B cell (primary cell): ENCODE measurements at places on chromosomes 1 and 21. TPM values are rescaled to one million over a fixed set of nuclear protein-coding genes. Genes with fewer than 3 reads are reported as not detected.
A peak's percentile ranks its signal among the peaks of the same experiment; 100 is the strongest.

- peak; percentile 90 for DNase-seq
- peaks cover 64% of the 10 kb centered on the region for H3K4me1 ChIP-seq
- no peaks in the 10 kb centered on the region for H3K36me3 ChIP-seq
- peak overlapping the region; percentile 98 for H3K27ac ChIP-seq
- peak overlapping the region; percentile 59 for H3K4me3 ChIP-seq
Observed at GRCh38 chr1:111507411-111508201, 4.2 kb upstream of the ADORA3 start.

DNA sequence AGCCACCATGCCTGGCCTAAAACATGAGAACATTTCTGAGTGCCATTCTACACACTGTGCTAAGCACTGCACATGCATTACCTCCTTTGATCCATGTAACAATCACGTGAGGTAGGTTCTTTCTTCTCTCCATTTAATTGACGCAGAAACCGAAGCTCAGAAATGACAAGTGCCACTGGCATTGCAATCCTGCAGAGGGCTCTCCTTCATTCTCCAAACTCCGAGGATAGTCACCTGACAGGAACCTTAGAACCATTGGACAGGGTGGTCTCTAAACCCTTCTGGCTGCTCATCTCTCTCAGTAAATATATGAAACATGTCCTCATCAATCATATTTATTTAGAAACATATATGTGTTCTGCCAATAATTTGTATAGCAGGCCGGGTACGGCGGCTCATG is 167.1 kb upstream of the JUN start:
- no peaks in the 10 kb centered on the region for H3K4me1 ChIP-seq
- H3K36me3 ChIP-seq: no peaks in the 10 kb centered on the region
- H3K27ac ChIP-seq: no peak overlapping the region
- DNase-seq: no peak

DNA sequence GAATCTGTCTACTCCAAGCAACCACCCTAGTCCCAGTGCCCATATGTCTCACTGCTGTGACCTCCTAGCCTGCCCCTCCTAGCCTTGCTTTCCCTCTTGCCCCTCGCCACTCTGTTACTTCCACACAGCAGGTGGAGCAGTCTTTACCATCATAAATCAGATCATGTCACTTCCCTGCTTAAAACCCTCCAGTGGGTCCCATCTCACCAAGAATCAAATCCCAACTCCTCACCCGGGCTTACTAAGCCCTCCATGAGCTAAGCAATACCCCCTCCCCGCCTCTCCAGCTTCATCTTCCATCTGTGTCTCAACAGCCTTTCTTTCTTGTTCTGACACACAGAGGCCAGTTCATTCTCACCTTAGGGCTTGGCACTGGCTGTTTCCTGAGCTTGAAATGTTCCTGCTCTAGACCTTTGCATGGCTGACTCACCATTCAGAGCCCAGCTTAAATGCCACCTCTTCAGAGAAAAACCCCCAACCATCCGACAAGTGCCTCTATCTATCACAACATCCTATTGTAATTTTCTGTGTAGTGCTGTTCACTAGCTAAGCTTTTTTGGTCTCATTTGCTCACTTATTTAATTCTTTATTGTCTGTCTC is 22.3 kb downstream of the KNCN start:
- no peaks in the 10 kb centered on the region for H3K36me3 ChIP-seq
- H3K27me3 ChIP-seq: no peaks in the 10 kb centered on the region
- H3K4me1 ChIP-seq: no peaks in the 10 kb centered on the region
- no peak overlapping the region for H3K27ac ChIP-seq
- no peak overlapping the region for H3K4me3 ChIP-seq

- H3K27ac ChIP-seq: no peak overlapping the region
Observed at GRCh38 chr1:26281971-26282370, 2.1 kb downstream of the SH3BGRL3 start.

The KIAA0040 gene
- 84.2 and 93.6 TPM in 2 replicates for total RNA-seq

The RYR2 gene
- not detected in 2 replicates for total RNA-seq

GRCh38 chr1:226975259-226976250 is 35.5 kb downstream of the COQ8A start:
- DNase-seq: no peak
- peaks cover 44% of the 10 kb centered on the region for H3K36me3 ChIP-seq
- H3K4me1 ChIP-seq: no peaks in the 10 kb centered on the region
- H3K27me3 ChIP-seq: no peaks in the 10 kb centered on the region
- H3K4me3 ChIP-seq: no peak overlapping the region

GRCh38 chr21:38383411-38384237 is 114.7 kb downstream of the ERG start:
- no peak for DNase-seq
- no peaks in the 10 kb centered on the region for H3K27me3 ChIP-seq
- no peaks in the 10 kb centered on the region for H3K36me3 ChIP-seq
- H3K27ac ChIP-seq: no peak overlapping the region
- H3K4me3 ChIP-seq: no peak overlapping the region

DNA sequence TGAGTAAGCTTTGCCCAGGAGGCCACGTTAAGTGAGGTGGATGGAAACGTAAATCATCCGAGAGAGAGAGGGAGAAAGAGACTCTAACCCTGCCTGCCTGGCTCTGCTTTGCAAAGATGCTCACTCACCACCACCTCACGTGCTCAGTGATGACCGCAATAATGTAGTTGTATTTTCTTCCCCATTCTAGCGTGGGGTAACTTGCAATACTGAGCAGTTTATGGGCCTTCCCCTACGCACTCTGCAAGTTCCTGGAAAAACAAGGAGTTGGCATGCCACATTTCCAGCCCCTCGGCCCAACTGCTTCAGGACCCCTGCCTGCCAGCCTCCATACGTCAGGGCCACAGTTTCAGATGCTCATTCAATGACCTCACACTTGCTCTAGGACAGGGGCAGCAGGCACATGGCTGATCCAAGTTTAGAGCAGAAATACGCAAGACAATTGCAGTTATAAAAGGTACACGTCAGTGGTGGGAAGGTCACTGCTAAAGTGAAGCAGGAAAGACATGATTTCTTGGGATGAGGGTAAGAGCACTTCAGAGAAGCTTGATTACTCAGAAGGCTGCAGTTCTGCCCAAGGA is 112.5 kb upstream of the RAB4A start:
- H3K27ac ChIP-seq: no peak overlapping the region
- H3K27me3 ChIP-seq: no peaks in the 10 kb centered on the region
- no peak overlapping the region for H3K4me3 ChIP-seq
- H3K4me1 ChIP-seq: peaks cover 11% of the 10 kb centered on the region
- no peak for DNase-seq
